ENCODE measurements at places on chromosomes 7 and 10. TPM values are rescaled to one million over a fixed set of nuclear protein-coding genes. Genes with fewer than 3 reads are reported as not detected.

Gene TMEM196
- polyA plus RNA-seq = not detected

- DNase-seq = peak; percentile 7
These were observed 162.5 kb upstream of the MALRD1 start for GRCh38 chr10:18886102-18886501.

DNA sequence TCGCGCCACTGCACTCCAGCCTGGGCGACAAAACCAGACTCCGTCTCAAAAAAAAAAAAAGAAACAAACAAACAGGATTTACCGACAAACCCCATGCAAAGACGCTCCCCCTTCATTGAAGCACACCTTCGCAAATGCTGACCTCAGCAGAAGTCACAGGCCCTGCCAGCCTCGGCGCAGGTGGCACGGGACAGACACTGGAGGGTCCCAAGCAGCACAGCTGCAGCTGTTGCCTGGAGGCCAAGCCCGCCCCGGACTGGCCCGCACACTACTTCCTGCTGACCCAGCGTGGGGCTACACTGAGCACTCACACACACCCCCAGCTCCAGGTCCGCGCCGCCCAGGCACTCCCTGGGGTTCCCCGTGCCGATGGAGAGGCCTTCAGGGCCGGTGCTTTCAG lies 31.2 kb downstream of the SNX8 start:
- DNase-seq = no peak

Gene CCDC136
- 19.7 TPM for polyA plus RNA-seq

DNA sequence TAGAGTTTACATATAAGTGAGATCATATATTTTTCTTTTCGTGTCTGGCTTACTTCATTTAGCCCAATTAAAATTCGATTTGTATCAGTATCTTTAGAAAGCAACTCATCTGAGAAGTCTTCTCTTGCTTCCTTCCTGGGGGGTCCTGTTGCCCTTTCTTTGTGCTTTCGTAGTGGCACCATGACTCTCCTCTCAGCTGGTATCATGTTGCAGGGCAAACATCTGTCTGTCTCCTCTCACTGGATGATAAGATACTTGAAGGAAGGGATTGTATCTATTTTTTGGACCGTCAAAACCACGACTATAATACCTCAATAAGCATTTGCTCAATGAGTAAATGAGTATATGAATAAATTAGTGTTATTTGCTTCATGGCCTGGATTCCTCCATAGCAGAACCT lies 382.5 kb upstream of the SORCS1 start:
- no peak for DNase-seq

DNA sequence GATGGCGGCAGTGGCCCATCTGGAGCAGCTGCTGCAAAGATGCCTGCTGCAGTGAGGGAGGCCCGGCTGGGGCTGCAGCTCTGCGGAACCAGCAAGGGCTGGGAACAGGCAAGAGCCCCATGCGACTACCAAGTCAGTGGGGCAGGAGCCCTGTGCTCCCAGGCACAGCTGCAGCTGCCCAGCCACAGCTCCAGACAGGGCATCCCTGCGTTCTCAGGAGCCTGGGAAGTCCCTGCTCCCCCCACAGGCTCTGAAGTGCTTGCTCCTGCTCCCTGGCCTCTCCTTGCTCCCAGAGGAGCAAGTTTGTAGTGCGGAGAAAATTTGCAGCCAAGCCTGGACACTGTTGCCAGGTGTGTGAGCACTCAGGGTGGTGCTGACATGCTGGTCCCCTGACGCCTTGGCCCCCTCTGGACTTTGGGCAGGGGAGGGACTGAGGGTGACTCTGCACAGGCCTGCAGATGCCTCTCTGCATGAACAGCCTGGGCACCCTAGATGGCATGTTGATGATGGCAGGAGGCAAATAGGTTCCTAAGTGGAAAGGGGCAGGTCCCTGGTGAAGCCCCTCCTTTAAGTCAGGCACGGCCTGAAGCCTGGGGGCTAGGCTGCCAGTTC lies 105.6 kb downstream of the LYZL1 start:
- DNase-seq = no peak

GRCh38 chr10:79905322-79906314 lies 43.3 kb downstream of the SFTPD start:
- no peak for DNase-seq

DNA sequence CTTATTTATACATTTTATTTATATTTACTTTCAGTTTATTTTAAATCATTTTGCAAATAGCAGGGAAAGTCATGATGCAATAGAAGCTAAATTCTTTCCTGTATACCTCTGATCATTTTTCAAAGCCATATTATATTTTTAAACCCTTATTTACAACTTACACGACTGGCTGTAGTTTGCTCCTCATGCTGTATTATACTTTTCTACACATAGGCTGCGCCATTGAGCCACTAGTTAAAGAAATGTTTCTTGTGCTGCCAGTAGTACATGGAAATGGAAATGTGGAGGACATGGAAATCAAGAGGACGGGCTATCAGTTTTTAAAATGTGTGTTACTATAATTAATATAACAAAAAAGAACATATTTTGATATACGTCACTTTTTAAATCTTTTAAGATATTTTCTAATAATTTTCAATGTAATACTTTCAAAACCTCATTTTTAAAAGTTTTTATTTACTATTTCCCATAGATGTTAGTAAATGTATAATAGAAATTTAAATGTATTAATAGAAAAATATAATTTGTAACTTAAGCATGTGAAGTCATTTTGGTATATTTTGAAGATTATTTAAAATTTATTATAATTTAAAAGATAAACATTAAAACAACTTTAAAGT lies 118.5 kb downstream of the VTI1A start:
- DNase-seq = peak; percentile 32

DNA sequence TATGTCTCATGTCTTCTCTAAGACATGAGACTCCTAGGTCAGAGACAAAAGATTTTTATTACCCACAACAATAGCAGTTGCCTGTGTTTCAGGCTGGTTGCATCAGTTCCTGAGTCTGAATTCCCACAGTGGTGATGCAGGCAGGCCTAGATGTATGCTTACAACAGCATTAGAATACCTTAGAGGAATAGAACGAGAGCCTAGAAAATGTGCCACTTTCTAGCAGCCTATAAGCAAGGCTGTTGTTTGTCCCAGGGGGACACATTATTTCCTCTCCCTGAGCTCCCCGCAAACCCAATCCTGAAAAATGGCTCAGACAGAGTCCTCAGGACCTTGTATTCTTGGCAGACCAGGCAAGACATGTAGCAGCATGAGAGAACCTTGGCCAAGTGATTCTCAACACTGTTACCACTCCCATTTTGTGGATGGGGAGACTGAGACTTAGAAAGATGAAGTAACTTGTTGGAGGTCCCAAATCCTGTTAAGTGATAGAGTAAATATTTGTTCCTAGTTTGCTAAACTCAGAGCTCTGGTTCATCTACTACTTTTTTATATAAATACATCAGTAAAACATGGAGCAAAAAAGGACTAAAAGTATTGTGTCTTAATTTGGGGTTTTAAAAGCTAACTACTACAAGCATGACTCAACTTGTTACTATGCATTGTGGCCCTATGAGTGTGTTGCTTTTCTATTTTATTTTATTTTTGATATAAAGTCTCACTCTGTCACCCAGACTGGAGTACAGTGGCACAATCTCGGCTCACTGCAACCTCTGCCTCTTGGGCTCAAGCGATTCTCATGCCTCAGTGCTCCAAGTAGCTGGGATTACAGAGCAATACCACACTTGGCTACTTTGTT lies 14.2 kb downstream of the VTI1A start:
- peak; percentile 24 for DNase-seq

GRCh38 chr10:117670116-117670904 lies 127.8 kb downstream of the EMX2 start:
- DNase-seq = no peak

DNA sequence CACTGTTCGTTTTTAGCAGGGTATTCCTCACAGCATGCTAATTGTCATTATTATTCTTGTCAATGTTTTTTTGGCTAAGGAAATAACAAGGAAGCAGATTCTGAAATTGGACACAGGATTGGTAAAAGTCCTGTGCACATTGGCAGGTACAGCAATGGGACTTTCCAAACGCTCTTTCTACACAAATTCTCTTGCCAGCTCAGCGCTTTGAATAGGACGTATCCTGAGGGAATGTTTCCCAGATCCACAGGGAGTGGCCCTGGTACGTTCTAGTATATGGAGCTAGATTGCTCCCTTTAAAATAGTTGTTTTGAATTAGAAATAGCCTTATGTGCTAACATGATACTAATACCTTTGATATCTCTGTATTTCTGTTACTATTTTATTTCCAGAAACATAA lies 82.8 kb upstream of the GRB10 start:
- DNase-seq = no peak

GRCh38 chr7:73366990-73367389 lies 39.0 kb downstream of the FKBP6 start:
- DNase-seq = no peak

DNA sequence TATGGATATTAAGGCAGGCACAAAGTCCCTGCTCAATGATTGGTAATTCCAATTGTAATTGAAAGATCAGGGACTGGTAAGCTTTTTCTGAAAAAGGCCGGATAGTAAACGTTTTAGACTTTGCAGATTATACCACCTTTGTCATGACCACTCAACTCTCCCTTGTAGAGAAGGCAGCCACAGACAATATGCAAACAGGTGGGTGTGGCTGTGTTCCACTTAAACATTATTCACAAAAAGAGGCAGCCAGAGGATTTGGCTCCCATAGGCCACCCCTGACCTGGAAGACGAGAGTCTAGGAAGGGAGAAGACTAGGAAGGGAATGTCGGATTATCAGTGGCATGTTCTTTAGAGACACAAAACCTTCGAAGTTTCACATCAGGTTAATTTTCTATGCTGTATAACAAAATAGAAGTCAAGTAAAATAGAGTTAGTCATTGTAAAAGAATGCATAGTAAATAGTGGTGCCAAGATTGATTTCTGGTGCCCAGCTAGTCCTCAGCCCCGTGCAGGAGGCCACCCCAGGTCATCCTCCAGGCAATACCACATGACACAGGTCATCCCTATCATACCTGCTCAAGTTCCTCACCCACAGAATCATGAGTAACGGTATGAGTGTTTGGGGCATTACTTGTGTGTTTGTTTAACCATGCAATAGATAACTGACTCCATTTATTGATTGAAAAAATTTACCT lies 193.8 kb downstream of the PLPP4 start:
- DNase-seq = no peak

GRCh38 chr10:131832056-131832685 lies 68.6 kb upstream of the PPP2R2D start:
- no peak for DNase-seq

DNA sequence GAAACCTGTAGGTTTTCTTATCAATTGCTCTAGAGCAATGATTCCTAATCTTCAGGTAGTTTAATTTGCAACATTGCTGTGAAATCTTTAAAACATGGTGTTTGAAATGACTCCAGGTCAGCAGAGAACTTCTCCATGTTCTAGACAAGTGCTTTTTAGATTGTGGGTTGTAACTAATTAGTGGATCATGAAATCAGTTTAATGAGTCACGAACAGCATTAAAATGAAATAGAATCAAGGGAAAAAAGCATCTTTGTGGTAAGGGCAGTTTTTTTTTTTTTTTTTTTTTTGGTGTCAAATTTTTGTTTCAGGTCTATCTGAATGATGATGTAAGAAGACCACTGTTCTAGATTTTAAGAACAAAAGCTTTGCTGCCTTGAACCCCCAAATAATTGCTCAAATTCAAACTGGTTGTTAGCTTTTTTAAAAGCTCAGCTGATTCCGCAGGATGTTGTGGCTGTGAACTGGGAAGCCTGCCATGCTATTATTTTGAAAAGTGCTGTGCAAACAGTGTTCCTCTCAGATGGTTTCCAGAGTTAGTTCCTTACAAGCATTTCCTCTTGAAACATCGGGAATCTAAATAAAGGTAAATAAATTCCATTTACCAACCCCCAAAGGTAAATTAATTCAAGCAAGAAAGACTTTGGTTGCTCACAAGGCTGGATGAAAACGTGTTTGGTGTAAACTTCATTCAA lies 13.1 kb upstream of the PDK4 start:
- no peak for DNase-seq

DNA sequence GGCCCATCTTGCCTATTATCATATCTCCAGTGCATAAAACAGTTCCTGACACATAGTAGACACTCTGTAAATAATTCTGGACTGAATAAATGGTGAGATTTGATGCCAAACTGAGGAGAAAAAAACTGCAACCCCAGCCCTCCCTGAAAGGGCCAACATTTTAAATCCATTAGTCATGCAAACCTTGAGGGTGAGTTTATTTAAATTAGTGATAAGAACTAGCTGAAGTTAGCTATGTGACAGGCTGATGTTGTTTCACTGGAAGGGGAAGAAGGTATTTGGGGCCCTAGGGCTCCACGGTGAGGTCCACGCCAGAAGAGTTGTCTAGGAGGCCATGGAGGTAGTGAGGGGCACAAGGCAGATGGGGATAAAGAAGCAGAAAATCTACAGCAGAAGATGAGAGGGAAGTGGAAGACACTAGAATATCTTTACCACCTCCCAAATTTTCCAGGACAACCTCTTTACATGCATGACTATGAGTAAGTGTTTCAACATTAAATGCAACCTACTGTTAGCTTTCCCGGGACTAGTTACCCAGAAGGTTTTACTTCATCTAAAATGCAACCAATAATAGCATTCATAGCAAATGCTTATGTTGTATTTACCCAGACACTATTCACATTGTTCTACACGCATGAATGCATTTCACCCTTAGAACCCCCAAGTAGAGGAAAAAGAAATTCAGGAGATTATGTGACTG lies 183.2 kb upstream of the LYZL1 start:
- DNase-seq = peak; percentile 37

- DNase-seq = no peak
These were observed 294.0 kb upstream of the VWC2 start for GRCh38 chr7:49479441-49479840.

DNA sequence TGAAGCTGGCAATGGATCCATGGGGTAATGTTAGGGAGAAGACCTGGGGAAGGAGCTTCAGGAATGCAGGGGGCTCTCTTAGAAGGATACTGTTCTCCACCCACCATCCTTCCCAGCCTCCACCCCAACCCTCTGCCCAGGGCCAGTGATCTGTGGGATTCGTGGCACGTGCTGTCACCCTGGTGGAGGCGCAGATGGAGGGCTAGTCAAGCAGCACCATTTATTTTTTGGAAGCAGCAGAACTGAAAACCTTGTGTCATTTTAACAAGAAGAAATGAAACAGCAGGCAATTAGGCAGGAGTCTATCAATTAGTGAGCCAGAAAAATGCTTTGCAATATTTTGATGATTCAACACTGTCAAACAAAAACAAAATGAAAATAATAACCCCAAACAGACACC lies 155.9 kb downstream of the SH2D4B start:
- no peak for DNase-seq

Gene MYO1G
- not detected for polyA plus RNA-seq

GRCh38 chr7:52959336-52959735 lies 76.1 kb upstream of the POM121L12 start:
- no peak for DNase-seq

Gene HOGA1
- 0.41 TPM for polyA plus RNA-seq

Gene C10orf53
- not detected for polyA plus RNA-seq
